ENCODE measurements at places on chromosomes 11 and 22.

DNA sequence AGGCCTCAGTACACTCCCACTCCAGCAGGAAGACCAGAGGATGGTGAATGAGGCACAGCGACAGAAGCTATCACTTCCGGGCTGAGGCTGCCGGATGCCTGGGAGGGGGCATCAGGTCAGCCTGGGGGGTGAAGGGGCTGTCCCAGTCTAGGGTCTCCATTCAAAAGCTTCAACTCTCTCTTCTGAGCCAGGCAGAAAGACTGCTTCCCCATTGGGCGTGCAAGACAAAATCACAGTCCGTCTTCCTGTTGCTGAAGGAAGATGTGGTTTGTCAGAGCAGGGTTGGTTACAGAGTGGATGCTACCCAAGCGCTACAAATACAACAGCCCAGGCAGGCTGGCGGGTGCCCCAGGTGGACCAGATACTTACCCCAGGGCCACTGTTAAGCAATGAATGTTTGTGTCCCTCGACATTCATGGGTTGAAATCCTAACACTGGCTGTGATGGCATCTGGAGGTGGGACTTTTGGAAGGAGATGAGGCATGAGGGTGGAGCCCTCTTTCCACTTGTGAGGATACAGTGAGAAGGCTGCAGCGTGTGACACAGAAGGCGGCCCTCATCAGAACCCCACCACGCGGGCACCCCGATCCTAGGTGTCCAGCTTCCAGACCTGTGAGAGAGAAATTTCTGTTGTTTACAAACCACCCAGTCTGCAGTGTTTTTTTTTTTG, 12.0 kb downstream of the UPK3A start:
- DNase-seq, result no peak

DNA sequence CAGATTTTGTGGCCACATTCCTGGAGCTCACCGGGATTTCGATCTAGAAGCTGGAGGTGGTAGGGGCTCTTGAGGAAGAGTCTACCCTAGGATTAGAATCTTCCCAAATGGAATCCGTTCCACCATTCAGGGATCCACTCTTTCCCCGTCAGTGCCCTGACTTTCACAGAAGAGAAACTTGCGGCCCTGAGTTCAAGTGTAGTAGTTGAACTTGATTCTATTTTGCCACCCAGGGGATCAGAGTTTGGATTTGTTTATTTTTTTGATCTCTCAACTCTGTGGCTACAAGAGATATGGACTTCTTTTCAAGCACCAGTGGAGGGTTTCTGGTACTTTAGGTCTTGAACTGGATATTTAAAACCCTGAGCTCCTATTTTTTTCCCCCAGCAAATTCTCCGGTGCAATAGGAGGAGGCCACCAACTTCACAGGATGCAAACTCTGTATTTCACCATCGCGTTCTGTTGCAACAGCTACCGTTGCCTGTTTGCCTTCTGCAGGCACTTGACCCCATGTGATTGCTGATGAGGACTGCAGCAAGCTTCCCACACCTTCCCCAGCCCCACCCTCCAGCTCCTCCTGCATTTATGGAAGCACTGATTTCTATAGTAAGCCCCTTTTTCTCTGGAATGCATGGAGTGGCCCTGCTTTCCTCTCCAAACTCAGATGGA, 14.8 kb upstream of the MRGPRF start:
- no peak for DNase-seq

DNA sequence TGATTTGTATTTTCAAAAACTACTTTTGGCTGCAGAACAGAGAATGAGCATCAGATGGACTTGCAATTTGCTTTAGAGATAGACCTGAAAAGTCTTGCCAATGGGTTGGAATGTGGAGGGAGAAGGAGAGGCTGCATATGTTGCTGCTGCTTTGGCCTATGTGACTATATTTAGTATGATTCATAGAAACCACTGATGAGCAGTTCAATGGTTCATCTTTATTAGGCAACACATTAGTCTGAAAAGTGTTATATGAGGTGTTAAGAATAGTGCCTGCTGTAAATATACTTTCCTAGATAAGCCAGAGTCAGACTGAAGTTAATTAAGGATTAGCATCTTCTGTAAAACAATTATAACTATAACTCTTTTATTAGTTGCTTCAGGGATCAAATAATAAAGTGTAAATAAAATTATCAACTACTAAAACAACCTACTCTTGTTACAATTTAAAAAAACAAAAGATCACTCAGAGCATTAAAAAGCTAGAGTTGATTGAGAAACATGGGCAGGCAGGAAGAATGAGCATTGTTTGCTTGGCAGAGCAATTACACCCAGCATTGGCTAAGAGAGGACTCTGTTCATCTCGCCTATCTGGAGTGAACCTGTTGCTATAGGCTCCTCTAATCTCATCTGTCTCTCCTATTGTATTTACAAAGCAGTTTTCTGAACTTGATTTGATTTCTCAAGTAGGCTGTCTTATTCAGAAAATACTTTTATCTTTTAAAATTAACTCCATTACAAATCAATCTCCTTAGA, 36.3 kb downstream of the HORMAD2 start:
- DNase-seq, result no peak

- DNase-seq, result no peak
Measured at GRCh38 chr22:36258701-36259614, 6.0 kb downstream of the APOL1 start.

- no peak for DNase-seq
Measured at GRCh38 chr11:59164028-59164427, 7.9 kb upstream of the DTX4 start.

- no peak for DNase-seq
Measured at GRCh38 chr22:19082101-19082500, 40.1 kb downstream of the DGCR2 start.

- no peak for DNase-seq
Measured at GRCh38 chr11:132784441-132784840, 747.9 kb downstream of the OPCML start.

GRCh38 chr22:49400136-49400940, 427.3 kb downstream of the BRD1 start:
- no peak for DNase-seq
